ENCODE measurements at places on chromosomes 2 and 18.

DNA sequence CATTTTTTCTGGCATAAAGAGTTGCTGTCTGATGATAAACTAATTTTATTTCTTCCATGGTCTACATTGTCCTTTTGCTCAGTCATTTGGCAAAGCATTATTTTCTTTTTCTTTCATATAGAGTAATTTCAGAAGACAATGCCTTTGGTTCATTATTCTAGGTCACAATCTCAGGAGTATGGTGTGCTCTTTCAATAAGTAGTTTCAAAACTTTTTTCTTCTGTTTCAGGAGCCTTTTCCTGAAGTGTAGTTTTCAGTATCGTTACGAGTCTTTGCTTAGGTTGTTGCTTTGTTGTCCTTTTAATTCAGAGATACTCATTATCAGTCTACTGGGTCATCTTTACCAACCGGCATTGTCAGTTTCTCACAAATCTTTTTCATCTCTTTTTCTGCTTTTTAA, 100.4 kb upstream of the GPC1 start:
- no peak for DNase-seq

- DNase-seq: no peak
Observed at GRCh38 chr18:10015941-10016819, 102.4 kb downstream of the VAPA start.

DNA sequence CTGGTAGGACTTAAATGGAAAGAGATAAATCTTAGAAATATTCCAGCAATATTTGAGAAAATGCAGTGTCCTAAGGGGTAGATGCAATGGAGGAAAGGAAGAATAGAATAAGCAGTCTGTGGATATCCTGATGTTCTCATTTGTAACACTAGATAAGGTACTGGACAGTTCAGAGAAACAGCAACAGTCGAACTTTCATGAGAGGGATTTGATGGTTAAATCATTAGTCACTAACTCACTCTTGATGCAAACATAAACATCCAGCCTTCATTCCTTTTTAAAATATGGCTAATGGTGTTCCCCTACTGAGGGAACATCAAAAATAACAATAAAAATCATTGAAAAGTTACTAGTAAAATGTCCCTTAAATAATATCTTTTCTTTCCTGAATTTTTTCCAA, 211.4 kb upstream of the SLC39A10 start:
- DNase-seq: no peak

DNA sequence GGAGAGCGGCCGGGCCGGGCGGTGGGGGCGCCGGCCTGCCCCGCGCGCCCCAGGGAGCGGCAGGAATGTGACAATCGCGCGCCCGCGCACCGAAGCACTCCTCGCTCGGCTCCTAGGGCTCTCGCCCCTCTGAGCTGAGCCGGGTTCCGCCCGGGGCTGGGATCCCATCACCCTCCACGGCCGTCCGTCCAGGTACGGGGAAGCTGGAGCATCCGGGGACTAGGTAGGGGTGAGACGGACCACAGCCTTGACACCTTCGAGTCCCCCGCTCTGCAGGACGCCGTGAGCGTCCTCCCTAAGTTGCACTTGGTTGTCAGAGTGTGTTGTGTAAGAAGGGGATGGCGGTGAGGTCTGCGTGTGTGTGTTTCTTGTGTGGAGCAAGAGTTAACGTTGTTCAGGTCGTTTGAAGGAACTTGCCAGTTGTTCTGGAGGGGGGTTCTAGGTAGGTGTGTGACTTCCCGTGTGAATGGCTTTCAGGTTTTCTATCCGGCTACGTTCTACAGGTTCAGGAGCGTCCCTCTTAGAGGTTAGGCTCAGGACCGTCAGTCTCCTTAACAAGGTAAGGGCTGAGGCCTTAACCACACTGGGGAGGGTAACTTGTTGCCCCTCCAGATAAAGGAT, 393 bp downstream of the IL1R1 start:
- no peak for DNase-seq

DNA sequence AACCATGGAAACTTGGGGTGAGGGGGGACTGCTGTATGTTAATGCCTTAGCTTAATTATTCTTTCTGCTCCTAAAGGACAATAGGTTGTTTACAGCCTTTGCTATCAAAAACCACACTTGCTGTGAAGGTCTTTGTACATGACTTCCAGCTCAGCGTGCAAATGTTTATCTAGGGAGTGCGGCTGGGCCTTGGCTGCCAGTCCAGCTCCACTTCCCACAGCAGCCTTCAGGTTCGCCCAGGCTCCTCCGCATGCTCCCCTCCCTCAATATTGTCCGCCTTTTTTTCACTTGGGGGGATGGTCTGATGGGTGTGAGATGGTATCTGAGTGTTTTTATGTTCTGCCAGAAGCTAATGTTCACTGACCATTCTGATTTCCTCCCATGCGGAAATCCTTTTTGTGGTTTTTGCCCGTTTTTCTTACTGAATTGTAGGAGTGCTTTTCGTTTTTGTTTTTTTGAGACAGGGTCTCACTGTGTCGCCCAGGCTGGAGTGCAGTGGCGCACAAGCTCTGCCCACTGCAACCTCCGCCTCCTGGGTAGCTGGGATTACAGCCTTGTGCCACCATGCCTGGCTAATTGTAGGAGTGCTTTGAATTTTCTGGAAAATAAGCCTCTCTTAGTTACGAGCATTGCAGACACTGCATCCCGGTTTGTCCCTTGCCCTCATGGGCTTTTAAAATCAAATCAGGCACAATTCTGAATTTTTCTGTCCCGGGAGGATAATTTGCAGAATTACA, 28.8 kb downstream of the SH3BP4 start:
- no peak for DNase-seq

- DNase-seq: no peak
Observed at GRCh38 chr2:2233171-2233826, 97.8 kb downstream of the MYT1L start.

DNA sequence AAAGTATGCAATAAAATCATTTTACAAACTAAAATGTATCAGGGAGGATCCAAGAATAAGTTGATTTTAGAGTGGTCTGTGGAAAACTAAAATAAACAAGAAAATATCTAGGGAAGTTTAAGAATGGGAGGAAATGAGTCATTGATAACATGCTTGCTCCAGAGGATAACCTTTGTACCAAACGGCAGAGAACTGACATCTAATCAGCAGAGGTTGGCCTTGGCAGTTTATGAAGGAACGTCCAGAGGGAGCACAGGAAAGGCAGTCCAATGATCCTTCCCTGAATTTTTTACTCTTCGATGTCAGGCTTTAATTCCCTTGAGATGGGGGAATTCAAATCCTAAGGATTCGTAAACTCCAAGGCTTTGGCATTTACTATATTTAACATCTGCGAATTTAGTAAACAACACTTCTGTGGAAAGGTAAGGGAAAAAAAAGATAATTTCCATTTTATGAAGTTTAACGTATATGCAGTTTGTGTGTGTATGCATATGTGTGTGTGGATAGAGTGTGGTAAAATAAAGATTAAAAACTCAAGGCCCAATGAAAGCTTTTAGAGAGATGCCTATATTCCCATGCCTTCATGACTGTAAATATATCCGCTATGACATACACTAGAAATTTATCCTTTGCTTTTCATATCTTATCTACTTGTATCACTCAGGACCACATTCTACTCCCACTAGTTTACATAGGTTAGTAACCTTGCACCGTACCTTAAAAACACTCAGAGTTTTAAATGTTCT, 8.7 kb upstream of the INPP1 start:
- DNase-seq: no peak

GRCh38 chr2:197614532-197614931, 60.9 kb downstream of the RFTN2 start:
- DNase-seq: no peak

DNA sequence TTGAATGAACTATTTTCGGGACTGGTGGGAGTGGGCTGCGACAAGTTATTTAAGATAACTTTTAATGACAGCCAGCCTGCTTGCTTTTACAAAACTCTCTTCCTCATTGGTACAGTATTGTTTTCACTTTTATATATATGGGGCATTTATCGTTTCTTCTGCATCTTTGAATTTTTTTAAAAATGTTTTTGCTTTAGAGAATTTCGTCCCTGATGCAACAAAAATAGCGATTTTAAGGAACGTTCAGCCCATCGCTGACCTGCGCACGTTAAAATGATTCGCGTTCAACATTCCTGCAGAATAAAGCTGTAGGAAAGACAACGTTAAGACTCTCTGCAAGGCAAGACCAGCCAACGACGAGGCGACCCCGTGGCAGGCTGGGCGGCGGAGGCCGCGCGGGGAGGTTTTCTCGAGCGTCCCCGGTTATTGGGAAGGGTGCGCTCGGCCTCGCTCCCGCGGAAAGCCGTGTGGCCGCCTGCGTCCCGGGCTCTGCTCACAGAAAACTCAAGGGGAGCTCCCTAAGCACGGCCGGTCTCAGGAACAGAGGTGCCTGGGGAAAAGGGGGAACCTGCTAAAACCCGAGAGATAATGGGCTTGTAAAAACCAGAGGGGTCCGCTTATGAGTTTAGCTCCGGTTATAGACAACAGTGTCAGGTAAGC, 3.0 kb downstream of the PAX8 start:
- DNase-seq: no peak

GRCh38 chr2:30974092-30974491, 164.1 kb downstream of the GALNT14 start:
- no peak for DNase-seq

DNA sequence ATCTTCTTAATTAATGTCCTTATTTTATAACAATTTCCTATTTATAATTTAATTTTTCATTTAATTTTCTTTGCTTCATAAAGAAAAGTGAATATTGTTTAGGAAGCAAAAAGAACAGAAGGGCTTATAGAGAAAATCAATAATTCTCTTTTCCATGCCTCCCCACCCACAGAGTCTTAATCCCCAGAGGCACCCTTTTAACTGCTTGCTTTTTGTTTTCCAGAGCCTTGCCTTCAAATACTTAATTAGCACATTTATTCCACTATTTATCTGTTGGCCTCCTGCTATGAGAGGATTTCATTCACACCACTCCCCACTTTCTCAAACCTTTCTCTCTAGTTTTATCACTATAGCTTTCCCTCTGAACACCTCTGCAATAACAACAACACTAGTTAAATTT, 373.6 kb downstream of the MBD2 start:
- DNase-seq: no peak

- DNase-seq: no peak
Observed at GRCh38 chr2:100982431-100982861, 19.6 kb upstream of the RPL31 start.

DNA sequence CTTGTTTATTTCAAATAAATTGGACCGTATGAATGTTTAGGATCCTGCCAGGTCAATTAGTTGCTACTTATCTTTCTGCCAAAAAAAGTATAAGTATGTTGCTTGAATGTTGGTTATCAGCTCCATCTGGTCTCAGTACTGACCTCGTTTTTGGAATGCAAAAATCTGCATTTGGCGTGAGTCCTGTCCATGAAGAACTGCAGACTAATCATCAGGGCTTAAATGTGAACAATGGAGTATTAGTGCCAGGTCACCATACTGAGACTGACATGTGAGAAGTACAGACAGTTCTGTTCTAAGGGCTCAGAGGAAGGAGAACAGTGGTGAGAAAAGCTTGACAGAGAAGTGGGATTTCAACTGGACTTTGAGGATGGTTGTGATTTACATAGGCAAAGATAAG, 393.1 kb upstream of the SLC14A2 start:
- no peak for DNase-seq

DNA sequence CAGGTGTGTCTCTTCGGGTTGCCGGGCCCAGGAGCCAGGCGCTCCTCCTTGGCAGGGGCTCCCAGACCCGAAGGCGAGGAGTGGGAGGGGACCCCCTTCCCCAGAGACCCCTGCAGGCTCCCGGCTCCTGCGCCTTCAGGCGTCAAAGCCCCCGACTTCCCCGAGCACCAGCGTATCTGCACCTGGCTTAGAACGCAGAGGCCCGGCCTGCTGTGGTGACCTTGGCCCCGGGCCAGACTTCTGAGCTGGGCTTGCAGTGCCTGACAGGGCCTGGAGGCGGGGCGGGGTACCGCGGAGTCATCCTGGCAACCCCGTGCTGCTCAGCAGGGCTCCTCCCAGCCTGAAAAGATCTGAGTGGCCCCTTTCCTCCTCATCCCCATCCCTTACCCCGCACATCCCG, 27.0 kb downstream of the SKA1 start:
- DNase-seq: no peak

DNA sequence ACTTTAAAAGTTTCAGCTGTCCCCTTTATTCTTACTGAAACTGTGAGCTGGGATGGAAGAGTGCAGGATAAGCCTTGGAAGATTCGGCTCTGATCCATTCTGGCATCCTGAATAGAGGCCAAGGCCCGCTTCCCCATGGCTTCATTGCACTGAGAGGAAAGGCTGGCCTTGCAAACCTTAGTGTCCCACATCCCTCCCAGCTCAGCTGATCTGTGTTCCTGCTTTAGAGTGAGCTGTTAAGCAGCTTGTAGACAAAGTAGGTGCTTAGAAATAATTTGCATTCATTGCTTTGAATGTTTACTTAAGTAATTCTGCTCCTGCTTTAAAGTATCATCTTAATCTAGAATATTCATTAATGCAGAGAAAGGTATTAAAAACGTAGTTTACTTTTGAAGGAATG, 169.6 kb upstream of the BOD1L2 start:
- DNase-seq: no peak

- no peak for DNase-seq
Observed at GRCh38 chr18:40272630-40273231, 1682.3 kb upstream of the PIK3C3 start.

GRCh38 chr2:85737481-85737880, 16.3 kb upstream of the ATOH8 start:
- DNase-seq: no peak

DNA sequence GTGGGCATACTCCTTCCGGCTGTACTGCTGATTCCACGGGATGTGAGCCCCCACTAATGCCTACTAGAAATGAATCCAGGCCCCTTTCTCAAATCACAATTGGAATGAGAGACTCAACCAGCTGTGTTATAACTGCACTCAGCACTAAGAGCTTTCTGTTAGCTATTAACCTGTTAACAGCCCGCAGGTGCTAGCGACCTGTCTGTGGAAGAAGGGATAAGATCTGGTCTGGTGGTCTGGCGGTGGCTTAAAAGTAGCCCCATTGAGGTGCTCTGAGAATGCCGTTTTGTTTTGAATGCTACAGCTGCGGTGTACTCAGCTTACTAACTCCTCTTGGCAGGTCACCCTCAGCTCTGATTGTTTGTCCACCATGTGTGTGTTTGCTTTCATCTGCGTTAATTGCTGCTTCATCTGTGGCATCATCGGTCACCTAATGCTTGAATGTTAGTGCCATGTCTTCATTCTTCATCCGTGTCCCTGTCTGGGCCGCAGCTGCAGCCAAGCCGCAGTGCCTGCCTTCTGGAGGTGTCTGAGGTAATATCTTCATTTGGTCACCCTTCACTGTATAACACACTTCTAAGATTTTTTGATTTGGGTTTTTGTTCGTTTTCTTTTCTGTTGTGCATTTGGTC, 16.3 kb downstream of the RAB12 start:
- no peak for DNase-seq

- no peak for DNase-seq
Observed at GRCh38 chr18:22705328-22705727, 227.8 kb upstream of the RBBP8 start.

Data from naive thymus-derived CD8-positive, alpha-beta T cell (primary cell).